ENCODE measurements at places on chromosomes 4 and X.

DNA sequence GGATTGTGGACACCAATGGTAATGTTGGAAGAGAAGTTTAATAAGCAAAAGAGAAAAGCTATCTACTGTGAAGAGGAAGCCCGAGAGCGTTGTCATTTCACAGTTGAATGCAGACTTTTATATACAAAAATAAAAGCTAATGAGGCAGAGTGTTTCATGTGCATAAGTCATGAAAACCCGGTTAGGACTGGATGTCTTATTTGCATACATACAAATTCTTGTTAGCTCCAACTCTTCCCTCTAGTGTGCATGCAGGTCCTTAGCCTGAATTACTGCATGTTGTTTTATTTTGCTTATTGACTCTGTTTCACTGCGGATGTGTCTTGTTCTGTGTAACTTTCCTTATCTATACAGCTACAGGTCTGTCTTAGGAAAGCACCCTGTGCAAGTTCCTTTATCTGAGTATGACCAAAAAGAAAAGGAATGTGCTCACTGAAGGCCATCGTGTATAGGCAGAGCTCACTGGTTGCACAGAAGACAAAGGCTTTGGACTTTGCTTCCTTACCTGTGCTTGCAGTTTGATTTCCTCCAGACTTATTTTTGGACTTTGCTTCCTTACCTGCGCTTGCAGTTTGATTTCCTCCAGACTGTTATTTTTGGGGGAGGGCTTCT, 25.1 kb upstream of the UGT2B11 start:
- DNase-seq: no peak

- DNase-seq: no peak
These were observed 3.6 kb downstream of the SASH3 start for GRCh38 chrX:129783291-129783713.

- no peak for DNase-seq
These were observed 38.6 kb upstream of the CRMP1 start for GRCh38 chr4:5931526-5931925.

DNA sequence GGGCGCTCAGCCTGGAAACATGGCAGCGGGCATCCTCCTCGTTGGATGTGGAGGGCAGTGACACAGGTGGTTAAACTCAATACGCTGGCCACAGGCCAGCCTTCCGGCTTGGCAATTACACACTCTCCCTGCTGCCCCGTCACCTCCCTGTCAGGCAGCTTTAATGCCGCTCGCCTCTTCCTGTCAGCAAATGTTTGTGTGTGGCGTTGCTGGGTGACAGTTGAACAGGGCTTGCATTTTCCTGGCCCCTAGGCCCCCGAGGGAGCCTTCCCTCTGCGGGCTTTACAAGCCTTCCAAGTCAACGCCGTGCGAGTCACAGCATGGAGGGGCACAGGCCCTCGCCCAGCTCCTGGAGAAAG, 620.0 kb downstream of the BCOR start:
- no peak for DNase-seq

Measured in GM19239 (cell line).